ENCODE measurements at places on chromosomes 11 and 22.

GRCh38 chr11:128291835-128292234 lies 295.5 kb downstream of the ETS1 start:
- DNase-seq, result no peak

DNA sequence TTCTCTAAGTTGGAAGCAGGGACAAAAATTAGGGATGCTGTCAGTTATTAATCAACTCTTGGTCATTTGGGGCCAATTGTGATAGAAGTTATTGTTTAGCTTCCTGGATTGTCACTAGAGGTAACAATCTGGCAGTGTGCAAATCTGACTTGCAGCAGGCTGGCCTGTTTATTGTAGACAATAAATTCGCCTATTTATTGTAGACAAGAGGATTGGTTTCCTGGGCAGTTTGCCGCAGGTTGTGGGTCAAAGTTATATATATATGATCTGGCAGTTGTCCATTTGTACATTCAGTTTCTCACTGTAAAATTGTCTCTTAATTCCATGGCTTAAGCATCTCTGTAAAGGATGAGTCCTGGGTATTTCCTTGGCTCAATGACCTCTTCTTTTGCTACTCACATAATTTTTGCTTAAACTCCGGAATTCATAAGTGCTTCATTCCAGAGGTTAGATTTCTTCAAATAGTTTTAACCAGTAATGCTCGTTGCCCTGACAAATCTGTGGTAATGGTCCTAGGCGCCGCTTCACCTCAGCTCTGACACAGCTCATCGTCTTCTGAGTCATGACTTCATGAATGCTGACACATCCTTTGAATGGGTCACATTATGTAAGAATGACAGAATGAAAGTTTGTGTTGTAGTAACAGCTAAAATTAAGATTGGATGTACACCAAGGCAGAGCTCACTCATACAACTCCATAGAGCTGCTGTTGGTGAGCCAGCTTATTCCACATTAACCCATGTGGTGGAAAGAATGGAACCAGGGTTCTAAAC lies 7.8 kb upstream of the MMP3 start:
- peak; percentile 97 for DNase-seq

DNA sequence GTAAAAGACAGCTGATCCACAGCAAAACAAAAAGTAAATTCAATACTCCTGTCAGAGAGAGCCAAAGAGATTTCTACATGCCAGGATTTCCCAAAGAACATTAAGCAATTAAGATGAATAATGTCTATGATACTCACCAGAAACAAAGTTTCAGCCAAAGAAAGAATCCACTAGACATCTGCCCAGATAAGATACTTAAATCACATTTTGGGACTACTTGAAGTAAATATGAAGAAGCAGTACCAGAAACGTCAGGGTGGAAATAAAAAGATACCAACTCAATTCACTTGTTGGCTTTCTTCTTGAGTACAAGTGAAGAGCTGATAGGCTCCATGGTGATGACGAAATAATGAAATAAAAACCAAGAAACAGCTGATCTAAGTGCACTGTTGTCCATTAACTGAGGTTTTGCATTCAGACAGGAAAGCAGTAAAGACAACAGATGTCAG lies 31.6 kb upstream of the ARHGAP32 start:
- peak; percentile 76 for DNase-seq

- DNase-seq, result no peak
These were observed 5.1 kb downstream of the SAA1 start for GRCh38 chr11:18271206-18271605.

- peak; percentile 31 for DNase-seq
These were observed 7.6 kb upstream of the KCTD17 start for GRCh38 chr22:37043828-37044538.

DNA sequence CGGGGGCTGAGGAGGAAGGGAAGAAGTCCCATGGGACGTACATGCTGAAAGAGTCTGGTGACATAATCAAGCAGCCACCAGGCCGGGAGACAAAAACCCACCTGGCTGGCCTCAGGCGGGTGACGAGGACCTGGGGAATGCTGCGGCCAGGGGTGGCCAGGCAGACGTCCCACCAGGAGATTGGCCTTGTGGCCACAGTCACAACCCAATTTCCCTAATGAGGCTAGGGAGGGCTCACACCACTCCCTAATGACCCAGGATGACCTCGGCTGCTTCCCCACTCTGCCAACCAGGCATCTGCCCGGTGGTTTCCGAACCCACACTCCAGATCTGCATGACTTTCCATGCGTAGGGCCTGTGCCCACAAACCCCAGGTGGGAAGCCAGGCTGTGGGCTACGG lies 66.9 kb downstream of the SCUBE1 start:
- no peak for DNase-seq

DNA sequence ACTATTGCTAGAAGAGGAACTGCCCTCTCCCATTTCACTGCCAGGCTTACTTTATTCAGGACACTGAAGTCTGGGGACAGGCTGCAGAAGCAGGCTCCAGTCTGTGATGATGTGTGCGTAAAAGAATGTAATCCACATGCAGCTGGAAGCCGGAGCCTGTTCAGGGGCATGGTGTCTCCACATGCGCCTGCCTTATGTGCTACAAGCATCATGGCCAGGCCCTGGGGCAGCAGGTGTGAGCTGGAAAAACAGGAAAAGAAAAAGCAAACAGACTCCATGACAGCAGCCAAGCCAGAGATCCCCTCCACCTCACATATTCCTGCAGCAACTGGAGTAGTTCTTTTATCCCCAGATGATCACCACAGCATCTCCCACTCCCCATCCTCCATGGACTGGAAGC lies 33.4 kb downstream of the ARFGAP2 start:
- DNase-seq, result peak; percentile 91

- peak; percentile 53 for DNase-seq
These were observed 748 bp downstream of the RAB30 start for GRCh38 chr11:83070731-83071566.

DNA sequence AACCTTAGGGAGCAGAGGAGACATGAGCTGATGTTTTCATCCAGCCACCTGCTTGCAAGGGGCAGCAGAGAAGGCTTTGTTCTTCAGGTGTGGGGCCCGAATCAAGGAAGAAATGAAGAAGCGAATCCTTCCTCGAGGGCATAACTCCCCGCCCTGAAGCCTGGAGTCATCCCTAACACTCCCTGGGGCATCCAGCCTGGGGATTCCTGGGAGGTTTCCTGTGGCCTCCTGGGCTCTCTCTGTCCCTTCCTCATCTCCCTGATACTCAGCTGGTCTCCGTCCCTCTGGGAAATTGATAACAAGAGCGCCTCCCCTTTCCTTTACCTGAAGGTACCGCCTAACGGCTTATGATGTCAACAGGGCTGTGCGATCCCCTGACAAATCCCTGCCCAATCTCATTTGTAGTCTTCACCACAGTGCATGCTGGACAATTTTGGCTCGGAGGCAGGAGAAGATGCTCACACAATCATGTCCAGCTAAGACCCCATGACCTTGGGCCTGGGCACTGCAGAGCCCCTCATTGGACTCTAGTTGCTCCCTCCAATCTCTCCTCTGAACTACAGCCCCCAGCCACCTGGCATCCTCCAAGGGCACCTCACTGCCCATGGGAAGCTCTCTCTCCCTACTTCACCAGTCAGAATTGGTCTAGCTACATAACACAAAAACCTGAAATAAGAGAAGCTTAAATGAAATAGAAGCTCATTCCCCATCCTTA lies 80.6 kb upstream of the RTL6 start:
- DNase-seq, result no peak

- peak; percentile 57 for DNase-seq
These were observed 13.3 kb downstream of the SMCO4 start for GRCh38 chr11:93529707-93530467.

- DNase-seq, result peak; percentile 15
These were observed 63.0 kb downstream of the RELT start for GRCh38 chr11:73439002-73439843.

- no peak for DNase-seq
These were observed 20.5 kb upstream of the EFCAB6 start for GRCh38 chr22:43832393-43833265.

- DNase-seq, result no peak
These were observed 56.1 kb upstream of the B3GAT1 start for GRCh38 chr11:134468081-134468668.

DNA sequence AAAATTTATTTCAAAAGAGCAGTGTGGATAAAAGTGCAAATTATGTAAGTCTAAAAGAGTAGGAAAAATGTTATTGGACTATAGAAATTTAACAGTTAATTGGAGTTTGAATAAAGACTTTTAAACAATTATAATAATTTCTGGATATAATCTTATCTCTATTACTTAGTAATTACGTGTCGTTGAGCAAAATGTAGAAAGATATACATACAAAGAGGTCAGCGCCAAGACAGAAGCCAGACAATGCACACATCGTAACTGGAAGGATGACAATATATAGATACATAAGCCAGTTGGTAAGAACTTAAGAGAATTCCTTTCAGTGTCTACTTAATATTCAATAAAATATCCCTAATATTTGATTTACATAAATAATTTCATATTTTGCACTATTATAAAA lies 157.0 kb downstream of the LUZP2 start:
- no peak for DNase-seq

DNA sequence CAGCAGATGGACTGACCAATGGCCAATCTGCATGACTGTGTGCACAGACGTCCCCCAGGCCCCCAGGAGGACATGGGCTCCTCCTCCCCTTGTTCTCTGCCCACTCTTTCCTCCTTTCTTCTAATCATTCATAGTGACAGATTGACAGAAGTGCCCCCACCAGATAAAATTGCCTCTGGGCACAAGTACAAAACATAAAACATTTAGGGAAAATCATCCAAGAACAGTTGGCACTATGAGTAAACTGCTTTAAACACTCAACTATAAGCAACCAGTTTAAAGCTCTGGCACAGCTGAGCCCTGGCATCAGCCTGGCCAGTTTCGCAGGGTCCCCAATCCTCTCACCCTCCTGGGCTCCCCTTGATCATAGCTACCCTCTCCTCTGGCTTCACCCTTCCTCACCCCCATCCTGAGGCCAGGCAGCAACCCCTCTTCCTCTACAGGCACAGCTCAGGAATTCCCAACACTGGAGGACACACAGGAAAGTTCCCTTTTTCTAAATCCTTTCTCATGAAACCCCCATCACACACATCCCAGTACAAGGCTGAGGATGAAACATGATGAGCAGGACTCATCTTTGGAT lies 232.9 kb downstream of the BUD13 start:
- DNase-seq, result no peak

DNA sequence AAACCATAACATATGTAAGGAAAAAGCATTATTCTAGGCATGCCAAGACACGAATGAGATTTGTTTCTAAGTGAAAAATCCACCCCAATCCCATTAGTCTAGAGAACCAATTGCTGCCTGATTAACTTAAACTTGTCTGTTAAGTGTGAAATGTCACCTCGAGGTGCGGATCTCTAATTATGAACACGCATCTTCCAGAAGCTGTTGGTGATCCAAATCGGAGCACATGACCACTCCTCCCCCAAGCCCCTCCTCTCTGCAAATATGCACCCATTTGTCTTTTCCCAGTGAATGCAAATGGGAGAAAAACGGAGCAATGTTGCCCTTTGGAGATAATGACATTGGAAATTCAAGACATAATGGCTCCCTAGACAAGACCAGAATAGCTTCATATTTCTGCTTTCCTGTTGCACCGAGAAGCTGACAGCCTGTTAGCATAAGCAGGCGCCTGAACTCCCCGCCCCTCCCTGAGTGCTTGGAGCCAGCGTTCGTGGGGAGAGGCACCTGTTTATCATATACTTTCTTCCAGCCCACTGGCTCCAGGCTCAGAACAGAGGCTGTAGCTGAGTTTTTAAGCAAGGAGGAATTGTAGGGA lies 6.0 kb upstream of the FXYD6 start:
- DNase-seq, result no peak

DNA sequence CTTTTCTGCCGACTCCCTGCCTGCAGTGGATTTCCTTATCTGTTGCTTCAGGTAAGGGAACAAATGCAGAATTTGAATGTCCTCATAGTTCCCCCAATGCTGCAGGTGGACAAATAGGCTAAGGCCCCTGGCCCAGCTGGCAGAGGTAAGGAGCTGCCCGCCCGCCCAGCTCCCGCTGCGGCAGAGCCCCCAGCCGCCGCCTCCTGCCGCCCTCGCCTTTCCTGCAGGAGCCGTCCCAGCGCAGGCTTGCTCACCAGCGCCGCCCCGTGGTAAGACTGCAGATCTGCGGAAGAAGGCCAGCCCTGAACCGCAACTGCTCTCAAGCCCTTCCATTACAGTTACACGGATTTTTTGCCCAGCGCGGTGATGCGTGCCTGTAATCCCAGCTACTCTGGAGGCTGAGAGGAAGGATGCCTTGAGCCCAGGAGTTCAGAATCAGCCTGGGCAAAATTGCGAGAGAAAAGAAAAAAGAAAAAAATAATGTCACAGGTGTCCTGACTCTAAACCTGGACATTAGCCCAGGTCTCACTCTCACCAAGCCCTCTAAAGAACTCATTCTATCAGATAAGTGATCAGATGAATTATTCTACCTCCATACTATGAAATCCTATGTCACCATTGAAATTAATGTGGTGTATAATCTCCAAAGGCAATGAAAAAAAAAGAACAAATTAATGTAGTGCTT lies 51.2 kb upstream of the EMID1 start:
- peak; percentile 75 for DNase-seq

GRCh38 chr11:1983601-1983961 lies 14.1 kb downstream of the H19 start:
- DNase-seq, result no peak

- no peak for DNase-seq
These were observed 14.2 kb upstream of the MMP1 start for GRCh38 chr11:102812188-102812587.

- no peak for DNase-seq
These were observed 38.2 kb downstream of the RNF141 start for GRCh38 chr11:10502770-10503169.

- peak; percentile 61 for DNase-seq
These were observed 275.8 kb upstream of the SESN3 start for GRCh38 chr11:95506777-95507176.

- peak; percentile 33 for DNase-seq
These were observed 9.1 kb downstream of the SLC3A2 start for GRCh38 chr11:62889484-62890437.

GRCh38 chr11:66221726-66222236 lies 46.7 kb upstream of the RAB1B start:
- peak; percentile 13 for DNase-seq

DNA sequence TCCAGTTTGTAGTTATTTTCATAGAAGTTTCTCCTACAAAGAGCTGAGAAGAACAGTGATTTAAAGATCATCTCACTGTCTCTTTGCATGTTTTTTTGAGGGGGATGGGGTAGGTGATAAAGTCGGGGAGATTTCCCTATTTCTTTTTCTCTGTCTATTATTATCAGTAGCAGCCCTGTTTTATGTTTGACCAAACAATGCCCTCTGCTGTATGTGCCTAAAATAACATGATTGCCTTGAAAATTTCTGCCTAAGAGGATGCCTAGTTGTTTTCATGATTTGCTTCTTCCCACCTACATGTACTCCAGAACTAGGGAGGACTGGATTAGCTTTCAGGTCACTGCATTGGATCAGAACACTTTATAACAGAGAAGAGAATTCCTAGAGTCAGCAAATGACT lies 1330.2 kb downstream of the LRRC4C start:
- DNase-seq, result peak; percentile 3

GRCh38 chr11:126791446-126791845 lies 209.1 kb downstream of the KIRREL3 start:
- no peak for DNase-seq

DNA sequence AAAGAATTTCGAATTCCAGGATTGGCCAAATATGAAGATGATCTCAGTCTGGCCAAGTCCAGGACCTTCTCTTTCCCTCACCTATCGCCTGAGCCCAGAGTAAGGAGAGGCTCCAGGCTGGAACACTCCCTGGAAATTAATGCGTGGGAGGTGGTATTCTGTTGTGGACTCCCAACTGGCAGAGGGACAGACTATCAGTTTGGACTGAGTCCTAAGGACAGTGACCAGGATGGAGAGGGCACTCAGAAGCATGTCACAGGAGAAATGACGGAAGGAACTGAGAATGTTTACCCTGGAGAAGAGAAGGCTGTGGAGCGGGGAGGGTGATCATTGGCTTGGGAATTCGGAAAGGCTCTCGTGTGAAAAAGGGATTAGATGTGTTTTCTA lies 84.4 kb downstream of the RPL27A start:
- no peak for DNase-seq

All from GM23248 (cell line).